ENCODE measurements at places on chromosomes 7 and 10. TPM values are rescaled to one million over a fixed set of nuclear protein-coding genes. Genes with fewer than 3 reads are reported as not detected.

PIP gene
- not detected for total RNA-seq

TRPV5 gene
- not detected for total RNA-seq

INSYN2A gene
- not detected for total RNA-seq

EN2 gene
- total RNA-seq, result not detected

OR2A1 gene
- total RNA-seq, result not detected

TWIST1 gene
- total RNA-seq, result 0.58 TPM

SKAP2 gene
- total RNA-seq, result 4.6 TPM

SLC26A3 gene
- total RNA-seq, result not detected

GRB10 gene
- total RNA-seq, result 68.8 TPM

SPDYE2 gene
- total RNA-seq, result not detected

SFRP4 gene
- 0.29 TPM for total RNA-seq

DNA sequence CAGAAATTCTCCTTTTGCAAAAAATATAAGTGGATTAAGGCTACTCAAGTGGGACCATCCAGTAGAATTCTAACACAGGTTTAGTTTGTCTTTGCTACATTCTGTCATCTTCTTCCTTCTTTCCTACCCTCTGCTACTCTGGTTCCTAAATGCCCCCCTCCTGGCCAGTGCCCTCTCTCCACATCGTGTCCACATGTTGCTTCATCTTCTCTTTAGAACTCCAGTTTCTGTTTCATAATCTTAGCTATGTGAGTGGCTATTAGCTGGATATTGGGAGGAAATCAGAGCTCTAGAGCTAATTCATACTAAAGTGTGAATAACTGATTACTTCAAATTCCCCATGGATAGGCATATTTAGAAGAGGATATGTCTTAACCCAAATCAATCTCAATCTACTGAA, 528.5 kb downstream of the LRMDA start:
- no peaks in the 10 kb centered on the region for H3K36me3 ChIP-seq
- no peaks in the 10 kb centered on the region for H3K27me3 ChIP-seq
- DNase-seq, result no peak
- no peak overlapping the region for H3K27ac ChIP-seq
- H3K4me3 ChIP-seq, result no peak overlapping the region

DNA sequence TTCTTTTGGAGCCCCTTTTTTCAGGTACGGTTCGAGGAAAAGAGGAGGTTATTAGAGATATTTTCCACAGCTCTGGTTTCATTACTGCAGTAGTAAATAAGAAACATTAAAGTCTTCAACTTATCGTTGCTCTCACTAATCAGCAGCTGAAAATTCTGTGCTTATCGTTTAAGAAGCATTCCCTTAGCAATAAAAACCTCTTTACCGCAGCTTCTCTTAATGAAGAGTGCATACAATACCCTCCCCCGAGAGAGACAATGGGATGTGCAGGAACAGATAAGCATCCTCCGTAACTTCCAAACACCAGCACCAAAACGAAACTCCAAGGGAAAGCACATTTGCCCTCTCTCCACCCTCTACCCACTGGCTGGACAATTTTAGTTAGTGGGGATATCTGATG, 384.5 kb downstream of the NEBL start:
- no peak overlapping the region for H3K27ac ChIP-seq
- H3K4me1 ChIP-seq, result no peaks in the 10 kb centered on the region
- H3K27me3 ChIP-seq, result no peaks in the 10 kb centered on the region
- no peaks in the 10 kb centered on the region for H3K36me3 ChIP-seq

GRCh38 chr7:12458520-12459131, 55.0 kb upstream of the VWDE start:
- no peaks in the 10 kb centered on the region for H3K27me3 ChIP-seq
- no peaks in the 10 kb centered on the region for H3K36me3 ChIP-seq
- H3K27ac ChIP-seq, result no peak overlapping the region
- H3K4me1 ChIP-seq, result no peaks in the 10 kb centered on the region

GRCh38 chr10:110842326-110842904, 29.3 kb upstream of the PDCD4 start:
- H3K27me3 ChIP-seq, result no peaks in the 10 kb centered on the region
- no peaks in the 10 kb centered on the region for H3K36me3 ChIP-seq
- H3K27ac ChIP-seq, result peak overlapping the region; percentile 89
- peaks cover 64% of the 10 kb centered on the region for H3K4me1 ChIP-seq

- no peaks in the 10 kb centered on the region for H3K27me3 ChIP-seq
- H3K36me3 ChIP-seq, result no peaks in the 10 kb centered on the region
- no peak overlapping the region for H3K4me3 ChIP-seq
- H3K27ac ChIP-seq, result peak overlapping the region; percentile 95
Observed at GRCh38 chr10:71848325-71849275, 2.5 kb downstream of the PSAP start.

- H3K27me3 ChIP-seq, result peaks cover 7% of the 10 kb centered on the region
- no peak overlapping the region for H3K4me3 ChIP-seq
- H3K4me1 ChIP-seq, result no peaks in the 10 kb centered on the region
- no peak for DNase-seq
- no peaks in the 10 kb centered on the region for H3K36me3 ChIP-seq
- no peak overlapping the region for H3K27ac ChIP-seq
Observed at GRCh38 chr10:9262770-9263169, 1208.3 kb downstream of the GATA3 start.

DNA sequence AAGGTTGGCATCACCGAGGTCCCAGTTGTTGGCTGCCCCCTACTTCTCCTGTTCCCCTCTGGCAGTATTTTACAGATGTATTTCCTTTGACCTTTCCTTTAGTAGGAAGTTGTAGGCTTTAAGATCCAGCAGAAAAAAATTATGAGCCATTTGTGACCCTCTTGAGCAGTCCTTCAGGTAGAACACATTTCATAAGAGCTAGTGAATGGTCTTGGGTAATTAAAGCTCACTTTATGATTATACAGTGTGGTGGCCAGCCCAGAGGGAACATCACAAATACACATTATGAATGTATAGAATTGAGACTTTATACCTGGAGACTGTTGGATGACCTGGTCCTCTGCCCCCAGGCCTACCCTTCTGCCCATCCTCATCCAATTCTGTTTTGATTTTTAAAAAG, 57.0 kb downstream of the KAT6B start:
- H3K27me3 ChIP-seq, result no peaks in the 10 kb centered on the region
- no peak for DNase-seq
- peak overlapping the region; percentile 23 for H3K27ac ChIP-seq
- peaks cover 33% of the 10 kb centered on the region for H3K4me1 ChIP-seq

- peaks cover 8% of the 10 kb centered on the region for H3K4me1 ChIP-seq
- peak; percentile 67 for DNase-seq
- H3K36me3 ChIP-seq, result no peaks in the 10 kb centered on the region
- no peak overlapping the region for H3K27ac ChIP-seq
- H3K27me3 ChIP-seq, result no peaks in the 10 kb centered on the region
Observed at GRCh38 chr7:18320971-18321567, 174.5 kb upstream of the HDAC9 start.

DNA sequence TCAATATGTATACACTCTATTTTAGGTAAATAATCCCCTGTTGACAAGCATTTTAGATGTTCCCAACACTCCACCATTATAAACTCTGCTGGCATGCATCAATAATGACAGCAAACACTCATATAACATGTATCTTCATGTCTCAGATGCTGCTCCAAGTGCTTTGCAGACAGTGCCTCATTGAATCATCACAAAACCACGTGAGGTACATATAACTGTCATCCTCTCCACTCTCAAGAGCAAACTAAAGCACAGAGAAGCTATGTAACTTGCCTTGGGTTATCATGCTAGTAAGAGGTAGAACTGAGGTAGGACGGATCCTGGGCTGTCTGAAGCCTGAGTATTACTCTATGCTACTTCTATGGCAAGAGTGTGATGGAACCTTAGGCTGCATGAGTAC, 72.5 kb upstream of the GSDME start:
- H3K27me3 ChIP-seq, result no peaks in the 10 kb centered on the region
- no peaks in the 10 kb centered on the region for H3K36me3 ChIP-seq
- H3K27ac ChIP-seq, result no peak overlapping the region
- no peak overlapping the region for H3K4me3 ChIP-seq
- no peak for DNase-seq

GRCh38 chr10:80598951-80599350, 61.2 kb downstream of the SH2D4B start:
- no peaks in the 10 kb centered on the region for H3K27me3 ChIP-seq
- no peak overlapping the region for H3K27ac ChIP-seq
- no peaks in the 10 kb centered on the region for H3K4me1 ChIP-seq
- H3K4me3 ChIP-seq, result no peak overlapping the region

- no peaks in the 10 kb centered on the region for H3K36me3 ChIP-seq
- no peak overlapping the region for H3K27ac ChIP-seq
- no peak for DNase-seq
- peaks cover 34% of the 10 kb centered on the region for H3K4me1 ChIP-seq
- no peak overlapping the region for H3K4me3 ChIP-seq
- peaks cover 66% of the 10 kb centered on the region for H3K27me3 ChIP-seq
Observed at GRCh38 chr10:133328358-133329343, 8.0 kb downstream of the CALY start.

GRCh38 chr10:17910125-17910789, 41.5 kb upstream of the SLC39A12 start:
- H3K4me3 ChIP-seq, result no peak overlapping the region
- H3K36me3 ChIP-seq, result no peaks in the 10 kb centered on the region
- no peaks in the 10 kb centered on the region for H3K4me1 ChIP-seq
- peak; percentile 73 for DNase-seq
- no peak overlapping the region for H3K27ac ChIP-seq

GRCh38 chr7:1544896-1545416, 11.0 kb downstream of the TMEM184A start:
- peaks cover 15% of the 10 kb centered on the region for H3K4me1 ChIP-seq
- H3K27me3 ChIP-seq, result no peaks in the 10 kb centered on the region
- H3K4me3 ChIP-seq, result no peak overlapping the region
- peaks cover 71% of the 10 kb centered on the region for H3K36me3 ChIP-seq
- H3K27ac ChIP-seq, result no peak overlapping the region
- no peak for DNase-seq

GRCh38 chr10:5416981-5417380, 4.6 kb downstream of the NET1 start:
- H3K27ac ChIP-seq, result no peak overlapping the region
- H3K4me3 ChIP-seq, result no peak overlapping the region
- H3K27me3 ChIP-seq, result no peaks in the 10 kb centered on the region
- DNase-seq, result no peak

- no peaks in the 10 kb centered on the region for H3K36me3 ChIP-seq
- DNase-seq, result no peak
- no peak overlapping the region for H3K27ac ChIP-seq
- H3K4me3 ChIP-seq, result no peak overlapping the region
- no peaks in the 10 kb centered on the region for H3K27me3 ChIP-seq
Observed at GRCh38 chr7:136251826-136252225, 274.7 kb upstream of the MTPN start.

- peaks cover 25% of the 10 kb centered on the region for H3K4me1 ChIP-seq
- no peaks in the 10 kb centered on the region for H3K36me3 ChIP-seq
- peak overlapping the region; percentile 48 for H3K4me3 ChIP-seq
- H3K27ac ChIP-seq, result no peak overlapping the region
Observed at GRCh38 chr10:102231357-102232318, 5.5 kb downstream of the ELOVL3 start.

GRCh38 chr7:14389595-14389994, 400.1 kb upstream of the ETV1 start:
- H3K27ac ChIP-seq, result no peak overlapping the region
- no peak overlapping the region for H3K4me3 ChIP-seq
- peak; percentile 5 for DNase-seq
- H3K4me1 ChIP-seq, result no peaks in the 10 kb centered on the region
- no peaks in the 10 kb centered on the region for H3K36me3 ChIP-seq

GRCh38 chr7:92874567-92874966, 38.2 kb upstream of the CDK6 start:
- no peak overlapping the region for H3K27ac ChIP-seq
- H3K4me1 ChIP-seq, result no peaks in the 10 kb centered on the region
- H3K4me3 ChIP-seq, result no peak overlapping the region
- H3K36me3 ChIP-seq, result no peaks in the 10 kb centered on the region
- DNase-seq, result no peak
- no peaks in the 10 kb centered on the region for H3K27me3 ChIP-seq

- H3K36me3 ChIP-seq, result no peaks in the 10 kb centered on the region
- H3K27ac ChIP-seq, result peak overlapping the region; percentile 78
- no peak for DNase-seq
Observed at GRCh38 chr7:151805191-151805590, 71.7 kb downstream of the PRKAG2 start.

GRCh38 chr10:110784198-110784597, 87.5 kb upstream of the PDCD4 start:
- no peak for DNase-seq
- no peaks in the 10 kb centered on the region for H3K36me3 ChIP-seq
- H3K4me3 ChIP-seq, result no peak overlapping the region

DNA sequence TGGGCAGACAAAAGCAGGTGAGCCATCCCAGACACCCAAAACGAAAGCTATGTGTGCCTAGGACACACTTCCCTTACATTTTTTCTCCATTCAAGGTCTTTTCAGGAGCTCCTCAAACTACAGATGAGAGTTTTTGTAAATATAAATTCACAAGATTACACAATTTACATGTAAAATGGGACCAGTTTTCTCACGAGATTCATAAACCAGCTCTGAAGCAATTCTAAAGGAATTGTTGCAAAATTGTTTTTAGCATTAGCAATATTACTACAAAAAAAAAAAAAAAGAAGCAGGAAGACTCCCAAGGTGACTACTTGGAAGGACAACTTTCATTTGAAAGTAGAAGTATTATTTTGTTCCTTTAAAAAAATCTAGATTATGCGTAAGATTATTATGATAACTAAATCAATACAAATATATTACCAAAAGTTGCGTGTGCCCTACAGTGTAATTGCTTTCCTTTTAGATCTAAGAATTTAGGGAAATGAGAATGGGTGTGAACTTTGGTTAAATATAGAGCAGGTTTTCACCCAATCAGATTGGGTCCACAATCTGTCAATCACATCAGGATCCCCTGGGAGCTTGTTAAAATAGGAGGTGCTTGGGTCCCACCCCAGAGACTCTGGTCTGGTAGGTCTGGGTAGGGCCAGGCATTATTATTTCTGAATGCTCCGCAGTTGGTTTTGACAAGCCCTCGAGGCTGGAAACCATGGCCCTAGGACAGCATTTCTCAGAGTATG, 72.2 kb downstream of the TBXAS1 start:
- no peak overlapping the region for H3K27ac ChIP-seq
- no peak overlapping the region for H3K4me3 ChIP-seq
- peaks cover 7% of the 10 kb centered on the region for H3K4me1 ChIP-seq
- no peaks in the 10 kb centered on the region for H3K36me3 ChIP-seq

- H3K36me3 ChIP-seq, result no peaks in the 10 kb centered on the region
- no peak for DNase-seq
- H3K4me1 ChIP-seq, result no peaks in the 10 kb centered on the region
- peaks cover 3% of the 10 kb centered on the region for H3K27me3 ChIP-seq
- H3K27ac ChIP-seq, result no peak overlapping the region
- H3K4me3 ChIP-seq, result no peak overlapping the region
Observed at GRCh38 chr10:133034092-133034491, 53.6 kb upstream of the ADGRA1 start.

DNA sequence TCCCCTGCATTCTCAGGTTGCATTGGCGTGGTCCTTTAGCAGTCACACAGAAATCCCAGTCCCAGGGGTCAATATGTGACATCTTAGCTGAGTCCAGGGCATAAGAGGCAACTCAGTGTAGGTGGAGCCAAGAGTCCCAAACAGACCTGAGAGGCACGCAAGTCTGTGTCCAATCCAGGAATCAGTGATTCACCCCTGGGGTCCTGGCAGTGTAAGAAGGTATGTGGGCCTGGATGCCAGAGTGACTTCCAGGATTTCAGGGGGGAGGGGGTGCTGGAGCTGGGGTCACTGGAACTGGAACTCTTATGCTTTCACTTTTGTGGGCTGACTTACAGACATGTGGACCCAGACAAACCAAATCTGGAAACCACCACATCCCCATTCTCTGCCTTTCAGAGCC, 26.8 kb downstream of the FRMPD2 start:
- no peaks in the 10 kb centered on the region for H3K27me3 ChIP-seq
- no peak for DNase-seq
- no peaks in the 10 kb centered on the region for H3K36me3 ChIP-seq
- no peak overlapping the region for H3K4me3 ChIP-seq
- no peak overlapping the region for H3K27ac ChIP-seq
